ENCODE measurements at places on chromosomes 2 and 18.
A peak's percentile ranks its signal among the peaks of the same experiment; 100 is the strongest.

GRCh38 chr2:198371921-198372543 lies 567.6 kb downstream of the PLCL1 start:
- H3K4me3 ChIP-seq, result no peak overlapping the region
- no peak overlapping the region for H3K27ac ChIP-seq
- no peaks in the 10 kb centered on the region for H3K27me3 ChIP-seq
- H3K36me3 ChIP-seq, result no peaks in the 10 kb centered on the region
- H3K4me1 ChIP-seq, result no peaks in the 10 kb centered on the region

- H3K27ac ChIP-seq, result no peak overlapping the region
- no peak overlapping the region for H3K4me3 ChIP-seq
- H3K27me3 ChIP-seq, result no peaks in the 10 kb centered on the region
- no peaks in the 10 kb centered on the region for H3K36me3 ChIP-seq
- no peaks in the 10 kb centered on the region for H3K4me1 ChIP-seq
- DNase-seq, result no peak
Observed at GRCh38 chr2:8567469-8568260, 114.2 kb upstream of the ID2 start.

DNA sequence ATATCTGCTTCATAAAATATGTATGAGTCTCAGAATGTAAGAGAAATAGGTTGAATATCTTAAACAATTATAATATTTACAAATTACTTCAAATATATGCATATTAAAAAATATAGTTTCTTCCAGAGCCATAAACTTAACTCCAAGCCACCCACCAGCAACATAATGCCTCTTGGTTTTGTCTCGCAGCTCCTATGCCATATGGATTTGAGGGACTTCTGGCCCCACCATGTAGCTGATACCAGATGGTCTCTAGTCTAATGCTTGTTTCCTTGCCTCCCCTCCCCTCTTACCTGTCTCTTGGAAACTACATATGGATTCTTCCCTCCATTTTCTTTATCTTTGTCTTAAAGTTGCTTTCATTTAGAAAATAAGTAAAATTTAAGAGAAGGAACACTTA lies 114.3 kb downstream of the GCA start:
- no peaks in the 10 kb centered on the region for H3K4me1 ChIP-seq
- H3K4me3 ChIP-seq, result no peak overlapping the region
- DNase-seq, result no peak
- no peaks in the 10 kb centered on the region for H3K36me3 ChIP-seq
- no peak overlapping the region for H3K27ac ChIP-seq

- H3K4me1 ChIP-seq, result peaks cover 12% of the 10 kb centered on the region
- peaks cover 10% of the 10 kb centered on the region for H3K36me3 ChIP-seq
- no peak overlapping the region for H3K4me3 ChIP-seq
- H3K27me3 ChIP-seq, result no peaks in the 10 kb centered on the region
Observed at GRCh38 chr2:43233218-43234212, 7.1 kb upstream of the ZFP36L2 start.

DNA sequence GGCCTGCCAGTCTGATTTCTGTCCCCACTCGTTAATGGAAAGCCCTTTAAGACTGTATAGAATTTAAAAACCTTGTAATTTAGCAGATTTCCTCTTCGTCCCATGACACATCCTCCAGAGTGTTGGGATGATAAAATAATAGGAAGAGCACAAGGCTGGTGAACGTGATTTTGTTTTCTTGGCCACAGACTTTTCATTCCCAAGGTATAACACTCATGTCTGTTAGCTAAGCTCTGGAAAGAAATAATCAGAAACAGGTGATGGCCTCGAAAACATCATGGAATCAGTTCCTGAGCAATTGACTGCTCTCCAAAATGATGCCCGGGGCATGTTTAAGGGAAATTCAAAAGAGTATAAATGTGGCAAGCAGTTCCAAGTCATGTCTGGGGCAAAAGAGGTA lies 337.8 kb upstream of the TCF4 start:
- H3K27me3 ChIP-seq, result no peaks in the 10 kb centered on the region
- H3K4me1 ChIP-seq, result no peaks in the 10 kb centered on the region
- H3K36me3 ChIP-seq, result no peaks in the 10 kb centered on the region
- no peak overlapping the region for H3K27ac ChIP-seq
- H3K4me3 ChIP-seq, result no peak overlapping the region

DNA sequence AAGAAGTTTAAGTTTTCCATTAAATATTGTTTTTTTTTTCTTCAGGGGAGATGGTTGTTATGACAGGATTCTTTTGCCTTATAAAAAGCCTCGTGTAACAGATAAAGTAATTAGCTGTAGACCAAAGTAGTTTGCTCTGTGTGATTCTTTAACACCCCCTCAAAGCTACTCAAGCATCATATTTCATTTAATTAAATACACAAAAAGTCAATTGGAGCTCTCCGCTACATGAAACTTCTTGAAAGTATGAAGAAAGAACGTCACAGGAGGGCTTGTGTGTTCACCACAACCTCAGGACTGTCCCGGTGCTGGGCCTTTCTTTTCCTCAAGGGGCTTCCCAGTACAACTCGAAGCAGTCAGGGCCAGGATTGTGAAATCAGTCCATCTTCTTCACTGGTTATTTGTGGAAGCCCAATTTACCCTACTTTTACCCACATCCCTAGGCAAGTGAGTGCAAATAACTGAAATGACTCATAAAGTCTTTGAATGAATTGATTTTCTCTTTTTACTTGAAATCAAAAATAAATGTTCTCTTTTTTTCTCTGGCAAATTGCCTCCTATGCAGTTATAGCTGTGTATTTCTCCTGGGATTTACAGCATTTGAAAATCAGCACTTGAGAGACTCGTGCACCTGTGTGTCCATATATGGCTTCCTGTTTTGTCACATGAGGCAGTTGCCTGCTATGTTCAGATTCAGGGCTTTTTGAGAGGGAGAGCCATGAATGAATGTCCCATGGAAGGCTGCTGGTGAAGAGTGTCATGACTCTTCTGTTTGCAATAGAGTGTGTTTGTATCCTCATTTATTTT lies 48.6 kb downstream of the LINC00305 start:
- H3K4me1 ChIP-seq, result no peaks in the 10 kb centered on the region
- H3K36me3 ChIP-seq, result no peaks in the 10 kb centered on the region
- H3K4me3 ChIP-seq, result no peak overlapping the region

DNA sequence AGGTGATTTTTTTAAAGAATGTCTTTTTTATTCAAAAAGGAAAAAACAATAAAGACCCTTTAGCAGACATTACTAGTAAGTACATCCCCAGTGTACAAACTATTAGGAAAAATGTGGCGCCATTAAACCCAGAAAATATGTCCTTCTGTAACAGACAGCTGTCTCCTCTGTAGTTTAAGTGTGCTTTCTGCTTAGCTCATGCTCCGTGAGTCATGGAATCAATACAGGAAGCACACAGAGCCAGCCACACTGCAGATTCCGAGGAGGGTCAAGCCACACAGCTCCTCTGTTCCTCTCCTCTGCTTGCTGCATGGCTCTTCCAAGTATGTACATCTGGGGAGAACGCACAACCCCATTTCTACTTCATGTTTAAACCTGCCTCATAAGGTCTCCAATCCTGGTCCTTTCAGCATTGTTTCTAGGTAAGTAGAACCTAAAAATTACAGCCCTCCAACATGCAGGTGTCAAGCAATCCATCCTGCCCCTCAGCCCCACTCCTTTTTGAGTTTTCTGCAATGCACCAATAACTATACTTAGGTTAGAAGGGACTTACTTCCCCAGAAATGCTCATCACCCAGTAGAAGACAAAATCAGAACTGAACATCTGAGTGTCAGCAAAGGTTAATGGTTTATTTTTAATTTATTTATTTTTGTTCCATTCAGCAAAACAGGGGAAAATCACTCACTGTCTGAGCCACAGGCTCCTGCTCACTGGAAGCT lies 37.5 kb downstream of the ACVR1 start:
- DNase-seq, result peak; percentile 61
- peaks cover 30% of the 10 kb centered on the region for H3K4me1 ChIP-seq
- no peak overlapping the region for H3K4me3 ChIP-seq
- H3K27ac ChIP-seq, result peak overlapping the region; percentile 90

DNA sequence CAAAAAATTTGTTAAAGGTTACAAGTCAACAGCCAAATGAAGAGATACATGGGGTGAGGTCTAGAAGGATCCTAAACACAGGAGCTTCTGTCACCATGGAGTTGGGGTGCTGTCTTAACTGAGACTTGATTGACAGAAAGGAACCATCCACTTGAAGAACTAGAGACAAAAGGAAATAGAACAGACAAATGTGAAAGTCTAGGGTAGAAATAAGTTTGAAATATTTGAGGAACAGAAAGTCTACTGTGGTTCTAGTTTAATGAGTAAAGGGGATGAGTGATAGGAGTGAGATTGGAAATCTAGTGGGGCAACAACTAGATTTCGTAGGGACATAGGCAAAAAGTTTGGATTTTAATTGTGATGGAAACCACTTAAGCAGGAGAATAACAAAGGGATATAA lies 18.7 kb downstream of the RBBP8 start:
- no peak overlapping the region for H3K4me3 ChIP-seq
- no peaks in the 10 kb centered on the region for H3K4me1 ChIP-seq
- H3K36me3 ChIP-seq, result no peaks in the 10 kb centered on the region
- DNase-seq, result no peak
- H3K27ac ChIP-seq, result no peak overlapping the region

- no peak overlapping the region for H3K4me3 ChIP-seq
- H3K27ac ChIP-seq, result no peak overlapping the region
- H3K4me1 ChIP-seq, result no peaks in the 10 kb centered on the region
- no peaks in the 10 kb centered on the region for H3K27me3 ChIP-seq
Observed at GRCh38 chr18:56487801-56488200, 150.6 kb downstream of the TXNL1 start.

DNA sequence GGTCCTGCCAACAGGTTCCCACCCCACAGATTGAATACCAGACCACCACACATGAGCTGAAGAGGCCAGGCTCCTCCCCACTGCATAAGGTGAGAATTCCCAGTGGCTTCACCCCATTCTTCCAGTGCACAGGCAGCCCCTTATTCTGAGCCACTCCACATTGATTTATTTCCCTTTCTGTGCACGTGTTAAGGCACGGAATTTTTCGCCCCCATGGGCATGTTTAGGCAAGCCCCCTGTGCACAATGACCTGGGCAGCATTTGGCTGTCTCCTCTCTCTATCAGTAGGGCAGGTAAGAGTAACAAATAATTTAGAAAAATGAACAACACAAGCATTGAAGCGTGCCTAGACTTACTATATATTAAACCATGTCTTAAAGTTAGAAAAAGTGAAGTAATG lies 15.2 kb upstream of the CHAC2 start:
- H3K27ac ChIP-seq, result no peak overlapping the region
- DNase-seq, result no peak
- no peaks in the 10 kb centered on the region for H3K36me3 ChIP-seq

DNA sequence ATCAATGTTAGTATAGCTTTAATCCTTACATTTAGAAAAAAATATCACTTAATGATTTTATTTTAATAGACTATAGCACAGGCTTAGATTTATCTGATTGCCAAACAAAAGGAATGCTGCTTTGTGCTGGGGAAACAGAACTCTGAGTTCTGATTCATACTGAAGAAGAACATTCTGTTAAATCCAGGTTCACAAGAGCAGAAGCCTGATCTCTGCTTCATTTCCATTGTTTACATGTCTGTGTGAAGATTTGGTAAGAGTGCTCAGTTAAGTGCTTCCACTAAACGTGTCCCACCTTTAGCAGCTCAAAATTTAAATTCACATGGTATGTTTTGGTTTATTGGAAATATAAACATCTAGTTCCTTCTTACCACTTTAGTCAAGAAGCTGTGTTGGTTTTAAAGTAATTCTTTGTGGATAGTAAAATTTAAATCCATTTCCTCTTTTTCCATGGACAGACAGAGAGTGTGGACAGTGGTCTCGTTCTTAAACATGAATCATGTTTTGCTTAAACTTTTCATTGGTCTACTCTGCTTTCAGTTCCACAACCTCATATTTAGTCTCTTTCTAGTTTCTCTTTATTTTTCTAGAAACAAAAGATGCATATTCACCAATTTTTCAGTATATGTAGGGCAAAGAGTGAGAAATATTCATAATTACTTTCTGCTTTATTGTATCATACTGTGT lies 59.1 kb downstream of the NYAP2 start:
- no peaks in the 10 kb centered on the region for H3K27me3 ChIP-seq
- no peaks in the 10 kb centered on the region for H3K36me3 ChIP-seq
- H3K4me1 ChIP-seq, result no peaks in the 10 kb centered on the region
- no peak overlapping the region for H3K27ac ChIP-seq
- no peak overlapping the region for H3K4me3 ChIP-seq

- H3K27ac ChIP-seq, result no peak overlapping the region
- no peaks in the 10 kb centered on the region for H3K27me3 ChIP-seq
- peaks cover 7% of the 10 kb centered on the region for H3K4me1 ChIP-seq
- H3K36me3 ChIP-seq, result no peaks in the 10 kb centered on the region
- H3K4me3 ChIP-seq, result no peak overlapping the region
Observed at GRCh38 chr18:9737472-9738121, 29.5 kb downstream of the RAB31 start.

DNA sequence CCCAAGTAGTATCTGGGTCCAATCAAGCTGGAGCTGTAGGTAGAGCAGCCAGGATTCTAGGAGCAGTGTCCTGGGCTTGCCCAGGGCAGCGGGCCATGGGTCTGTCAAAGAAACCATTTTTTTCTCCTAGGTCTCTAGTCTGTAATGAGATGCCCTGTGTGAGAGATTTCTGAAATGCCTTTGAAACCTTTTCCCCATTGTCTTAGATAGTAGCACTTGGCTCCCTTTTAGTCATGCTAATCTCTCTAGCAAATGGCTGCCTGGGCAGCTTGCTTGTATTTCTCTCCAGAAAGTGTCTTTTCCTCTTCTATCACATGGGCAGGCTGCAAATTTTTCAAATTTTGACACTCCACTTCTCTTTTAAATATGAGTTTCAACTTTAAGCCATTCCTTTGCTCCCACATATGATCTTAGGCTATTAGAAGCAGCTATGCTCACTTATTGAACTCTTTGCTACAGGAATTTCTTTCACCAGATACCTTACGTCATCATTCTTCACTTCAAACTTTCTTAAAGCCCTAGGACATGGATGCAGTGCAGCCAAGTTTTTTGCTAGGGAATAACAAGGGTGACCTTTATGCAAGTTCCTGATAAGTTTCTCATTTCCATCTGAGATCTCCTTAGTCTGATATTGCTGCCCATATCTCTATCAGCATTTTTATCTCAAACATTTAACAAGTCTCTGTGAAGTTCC lies 890.2 kb upstream of the VRK2 start:
- no peaks in the 10 kb centered on the region for H3K27me3 ChIP-seq
- H3K36me3 ChIP-seq, result no peaks in the 10 kb centered on the region
- H3K27ac ChIP-seq, result no peak overlapping the region

DNA sequence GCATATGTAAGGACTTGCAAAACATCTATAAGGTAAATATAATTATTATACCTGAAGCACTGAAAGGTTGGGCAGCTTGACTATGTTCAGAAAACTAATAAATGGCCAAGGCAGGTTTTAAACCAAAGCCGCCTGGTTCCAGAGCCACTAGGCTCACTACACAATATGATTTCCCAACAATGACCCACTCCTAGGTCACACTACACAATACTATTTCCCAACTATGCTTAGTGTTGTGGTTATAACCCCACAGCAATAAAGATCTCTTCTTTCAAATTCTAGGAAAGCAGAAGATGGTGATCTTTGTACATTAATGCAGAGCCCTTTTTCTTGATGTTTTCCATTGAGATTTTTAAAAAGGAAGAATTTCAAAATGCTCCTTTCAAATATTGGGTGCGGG lies 180.4 kb downstream of the CYRIA start:
- no peak overlapping the region for H3K27ac ChIP-seq
- no peak overlapping the region for H3K4me3 ChIP-seq
- H3K36me3 ChIP-seq, result no peaks in the 10 kb centered on the region
- H3K27me3 ChIP-seq, result no peaks in the 10 kb centered on the region
- DNase-seq, result no peak

All from pancreas (tissue), 10 donors.